ENCODE measurements at places on chromosomes 5 and 9. TPM values are rescaled to one million over a fixed set of nuclear protein-coding genes. Genes with fewer than 3 reads are reported as not detected.

DNA sequence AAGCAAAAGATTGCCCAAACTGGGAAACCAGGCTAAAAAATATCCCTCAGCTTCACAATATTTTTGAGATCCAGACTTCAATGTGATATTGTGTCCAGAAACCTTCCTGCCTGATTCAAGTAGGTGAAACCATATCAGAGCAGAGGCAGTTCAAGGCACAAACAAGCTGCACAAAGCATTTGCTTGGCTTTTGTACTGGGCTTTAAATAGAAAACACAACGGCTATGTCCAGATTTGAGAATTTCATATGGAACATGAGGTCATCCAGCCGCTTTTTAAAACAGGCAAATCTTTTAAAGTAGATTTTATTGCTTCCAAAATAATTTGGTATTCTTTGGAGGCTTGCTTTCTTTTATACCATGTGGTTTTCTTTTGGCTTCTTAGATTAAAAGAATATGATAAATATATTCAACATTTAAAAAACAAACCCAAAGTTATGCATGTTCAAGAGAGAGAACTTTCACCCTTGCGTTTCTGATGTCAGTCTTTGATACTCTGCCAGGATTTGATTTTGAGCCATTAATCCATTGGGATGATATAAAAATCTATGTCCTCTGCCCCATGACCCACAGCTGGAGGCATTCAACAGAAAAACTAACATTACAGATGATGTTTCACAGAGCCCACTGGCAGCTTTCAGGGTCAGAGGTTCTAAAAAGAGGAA, 29.0 kb upstream of the CCDC112 start:
- DNase-seq = no peak

GRCh38 chr5:57346328-57346727, 136.3 kb downstream of the ACTBL2 start:
- DNase-seq = no peak

GRCh38 chr5:106106384-106106783, 1564.4 kb downstream of the EFNA5 start:
- no peak for DNase-seq

DNA sequence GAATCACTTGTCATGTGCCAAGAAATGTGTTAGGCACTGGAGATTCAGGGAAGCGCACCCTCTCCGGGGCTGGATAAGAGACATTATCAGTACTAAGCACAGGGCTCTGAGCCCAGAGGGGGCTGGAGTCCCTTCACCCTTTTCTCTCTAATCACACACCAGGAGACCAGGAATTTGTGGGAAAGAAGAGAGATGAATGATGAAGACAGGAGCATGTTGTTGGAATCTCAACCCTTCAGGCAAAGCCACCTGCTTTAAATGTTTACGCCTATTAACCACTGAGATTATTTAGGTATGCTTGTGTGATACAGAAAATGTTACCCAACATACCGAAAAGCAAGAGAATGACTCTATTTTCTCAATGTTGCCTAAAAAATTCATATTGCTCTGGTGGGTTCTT, 119.8 kb downstream of the ENTREP1 start:
- DNase-seq = no peak

GRCh38 chr9:79766091-79766490, 194.3 kb downstream of the TLE4 start:
- no peak for DNase-seq

Gene STK32A
- 0.84 TPM for total RNA-seq

DNA sequence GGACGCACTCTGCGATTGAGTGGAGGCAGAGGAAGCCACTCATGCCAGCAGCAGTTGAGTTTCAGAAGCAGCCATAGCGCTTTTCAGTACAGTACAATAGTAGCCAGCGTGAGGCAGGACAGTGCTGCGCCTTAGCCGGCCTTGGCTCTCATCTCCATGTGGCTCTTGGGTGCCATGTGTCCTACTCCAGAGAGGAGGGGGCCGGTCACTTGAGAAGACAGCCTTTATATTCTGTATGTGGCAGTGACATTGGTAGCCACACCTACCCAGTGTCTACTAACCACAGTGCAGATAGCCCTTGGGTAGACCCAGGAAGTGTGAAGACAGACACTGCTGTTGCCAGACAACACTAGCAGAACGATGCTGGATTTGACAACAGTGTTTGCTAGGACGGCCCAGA, 42.3 kb downstream of the FAM78A start:
- DNase-seq = no peak

Gene HRH2
- total RNA-seq = 4.4 TPM

GRCh38 chr5:122142480-122143164, 13.3 kb downstream of the ZNF474 start:
- peak; percentile 80 for DNase-seq

GRCh38 chr5:6785861-6786180, 72.6 kb downstream of the TENT4A start:
- DNase-seq = no peak

DNA sequence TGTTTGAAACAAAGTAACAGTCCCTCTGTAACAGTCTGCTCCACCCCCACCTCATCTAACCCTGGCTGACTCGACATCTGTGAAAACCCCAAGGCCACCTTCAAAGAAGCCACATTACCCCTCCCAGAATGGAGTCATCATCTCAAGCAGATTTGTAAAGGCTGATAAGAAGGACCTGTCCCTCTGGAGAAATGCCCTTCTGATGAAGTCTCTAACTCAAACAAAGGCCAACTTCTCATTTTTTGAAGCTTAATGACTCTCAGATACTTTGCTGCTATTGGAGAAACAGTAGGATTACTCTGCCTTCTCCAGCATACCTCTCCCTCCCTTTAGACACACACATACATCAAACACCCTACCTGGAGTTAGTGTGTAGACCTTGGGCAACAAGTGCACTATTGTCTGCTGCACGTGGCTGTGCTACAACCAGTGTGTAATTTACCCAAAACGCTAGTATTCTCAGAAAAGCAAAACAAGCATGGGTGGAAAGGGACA, 5.3 kb upstream of the SUSD1 start:
- DNase-seq = peak; percentile 76

Gene PITX1
- 0.49 TPM for total RNA-seq

Gene ALDH1A1
- total RNA-seq = not detected

DNA sequence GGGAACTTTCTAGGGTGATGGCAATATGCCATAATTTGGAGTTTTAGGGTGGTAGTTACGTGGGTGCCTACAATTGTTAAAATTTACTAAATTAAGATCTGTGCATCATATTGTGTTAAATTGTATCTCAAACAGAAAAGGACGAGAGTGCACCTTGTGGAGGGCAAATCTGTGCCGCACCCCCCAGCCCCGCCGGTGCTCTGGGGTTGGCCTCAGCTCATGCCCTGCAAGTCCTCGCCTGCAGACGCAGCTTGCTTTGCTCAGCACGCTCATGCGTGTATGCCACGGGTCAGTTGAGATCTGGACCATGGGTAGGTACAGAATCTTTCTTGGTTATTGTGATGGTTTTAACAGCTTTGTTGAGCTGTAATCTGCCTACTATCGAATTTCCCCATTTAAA, 33.7 kb upstream of the FCN1 start:
- DNase-seq = no peak

GRCh38 chr9:74838351-74838750, 49.4 kb downstream of the TRPM6 start:
- DNase-seq = no peak

DNA sequence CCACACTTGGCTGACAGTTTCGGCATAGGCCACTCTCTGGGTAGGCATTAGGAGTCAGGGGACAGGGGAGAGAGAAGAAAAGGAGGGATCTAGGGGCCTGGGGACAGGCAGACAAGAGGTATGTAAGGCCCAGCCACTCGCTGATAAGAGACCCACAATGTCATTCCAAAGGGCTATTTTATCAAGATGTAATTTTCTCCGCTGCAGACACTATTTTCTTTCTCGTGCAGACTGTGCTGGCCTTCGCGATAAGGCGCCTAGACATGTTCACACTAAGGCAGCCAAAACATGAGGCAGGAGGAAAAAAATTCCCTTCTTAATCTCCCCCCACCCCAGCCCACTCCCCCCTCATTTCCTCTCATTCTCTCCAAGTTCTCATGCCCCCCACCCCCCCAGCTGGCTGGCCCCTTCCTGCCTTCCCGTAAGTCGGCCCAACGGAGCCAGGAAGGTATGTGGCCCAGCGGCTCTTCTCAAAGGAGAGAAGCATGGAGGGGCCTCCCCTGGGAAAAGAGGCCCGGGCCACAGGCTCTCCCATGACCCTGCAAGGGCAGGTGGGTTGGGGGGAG, 44.9 kb upstream of the SYNPO start:
- DNase-seq = no peak

- DNase-seq = no peak
These were observed 1651.5 kb downstream of the EFNA5 start for GRCh38 chr5:106019261-106019660.

DNA sequence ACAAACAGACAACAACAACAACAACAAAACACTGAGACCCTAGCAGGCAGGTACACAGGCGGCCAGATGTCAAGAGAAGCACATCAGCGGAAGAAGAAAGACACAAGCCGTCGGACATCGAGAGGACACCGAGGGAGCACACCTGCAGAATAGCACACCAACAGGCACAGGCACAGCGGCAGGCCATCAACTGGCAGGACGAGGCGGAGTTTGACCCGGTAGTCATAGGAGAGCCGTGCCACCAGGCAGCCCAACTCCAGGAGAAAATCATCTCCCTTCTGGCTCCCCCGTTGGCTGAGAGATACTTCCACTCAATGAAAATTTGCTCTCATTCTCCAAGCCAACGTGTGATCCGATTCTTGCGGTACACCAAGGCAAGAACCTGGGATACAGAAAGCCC, 352.1 kb upstream of the IZUMO3 start:
- no peak for DNase-seq

- peak; percentile 57 for DNase-seq
These were observed 268.6 kb downstream of the SEC61B start for GRCh38 chr9:99490729-99491128.

DNA sequence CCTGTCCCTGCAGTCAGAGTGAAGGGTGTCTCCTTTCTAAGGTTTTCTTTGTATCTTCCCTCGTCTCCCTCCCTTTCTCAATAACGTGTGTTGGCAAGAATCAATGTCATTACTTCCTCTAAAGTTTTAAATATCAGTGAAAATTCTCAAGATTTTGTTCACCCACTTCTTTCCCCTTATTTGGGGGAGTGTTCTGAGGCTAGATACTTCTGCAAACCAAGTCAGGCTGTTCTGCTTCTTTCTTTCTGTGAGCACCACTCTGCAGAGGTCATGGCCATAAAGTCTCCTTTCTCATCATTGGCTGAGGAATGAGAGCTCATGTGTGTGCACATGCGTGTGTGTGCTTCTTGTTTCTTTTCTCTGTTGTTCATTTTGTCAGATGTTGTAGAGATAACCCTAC, 26.6 kb upstream of the SPATA31C2 start:
- no peak for DNase-seq

DNA sequence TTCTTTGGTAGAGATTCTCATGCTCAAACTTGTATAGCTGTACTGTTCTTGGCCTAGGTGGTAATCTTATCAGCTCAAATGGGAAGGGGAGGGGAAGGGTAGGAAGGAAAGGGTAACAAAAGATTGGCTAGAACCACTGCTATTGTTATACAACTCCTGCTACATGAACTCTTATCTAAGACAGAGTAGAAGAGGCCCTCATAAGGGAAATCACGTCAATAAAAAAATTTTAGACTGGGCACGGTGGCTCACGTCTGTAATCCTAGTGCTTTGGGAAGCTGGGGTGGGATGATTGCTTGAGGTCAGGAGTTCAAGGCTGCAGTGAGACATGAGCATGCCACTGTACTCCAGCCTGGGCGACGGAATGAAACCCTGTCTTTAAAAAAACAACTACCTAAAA, 15.9 kb downstream of the STOM start:
- no peak for DNase-seq

GRCh38 chr5:174236070-174236469, 190.6 kb downstream of the NSG2 start:
- DNase-seq = no peak

GRCh38 chr9:33157960-33158842, 8.9 kb downstream of the B4GALT1 start:
- no peak for DNase-seq

- DNase-seq = no peak
These were observed 62.8 kb upstream of the RARS1 start for GRCh38 chr5:168423478-168423877.

DNA sequence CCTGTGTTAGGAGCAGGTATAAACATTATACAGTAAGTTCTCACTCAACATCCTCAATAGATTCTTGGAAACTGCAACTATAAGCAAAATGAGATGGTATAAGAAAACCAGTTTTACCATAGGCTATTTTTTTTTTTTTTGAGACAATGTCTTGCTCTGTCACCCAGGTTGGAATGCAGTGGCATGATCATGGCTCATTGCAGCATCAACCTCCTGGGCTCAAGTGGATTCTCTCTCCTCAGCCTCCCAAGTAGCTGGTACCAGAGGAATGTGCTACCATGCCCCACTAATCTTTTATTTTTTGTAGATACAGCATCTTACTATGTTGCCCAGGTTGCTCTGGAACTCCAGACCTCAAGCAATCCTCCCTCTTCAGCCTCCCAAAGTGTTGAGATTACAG, 50.1 kb upstream of the ADRB2 start:
- no peak for DNase-seq

DNA sequence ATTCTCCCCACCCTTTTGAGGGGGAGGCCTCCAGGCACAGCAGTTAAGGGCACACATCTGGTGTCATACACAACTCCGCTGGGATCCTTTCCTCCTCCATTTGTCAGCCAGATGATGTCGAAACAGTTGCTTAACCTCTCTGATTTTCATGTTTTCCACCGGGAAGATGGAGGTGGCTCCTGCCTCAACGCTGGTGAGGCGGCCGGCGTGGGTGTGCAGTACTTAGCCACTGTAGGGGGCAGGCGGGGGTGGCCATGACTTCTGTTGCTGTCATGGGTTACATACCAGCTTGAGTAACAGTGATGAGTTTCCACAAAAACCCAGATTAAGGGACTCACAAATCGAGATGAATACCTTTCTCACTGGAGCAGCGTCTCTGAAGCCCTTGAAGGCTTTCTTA, 63.1 kb upstream of the EPB41L4B start:
- no peak for DNase-seq

DNA sequence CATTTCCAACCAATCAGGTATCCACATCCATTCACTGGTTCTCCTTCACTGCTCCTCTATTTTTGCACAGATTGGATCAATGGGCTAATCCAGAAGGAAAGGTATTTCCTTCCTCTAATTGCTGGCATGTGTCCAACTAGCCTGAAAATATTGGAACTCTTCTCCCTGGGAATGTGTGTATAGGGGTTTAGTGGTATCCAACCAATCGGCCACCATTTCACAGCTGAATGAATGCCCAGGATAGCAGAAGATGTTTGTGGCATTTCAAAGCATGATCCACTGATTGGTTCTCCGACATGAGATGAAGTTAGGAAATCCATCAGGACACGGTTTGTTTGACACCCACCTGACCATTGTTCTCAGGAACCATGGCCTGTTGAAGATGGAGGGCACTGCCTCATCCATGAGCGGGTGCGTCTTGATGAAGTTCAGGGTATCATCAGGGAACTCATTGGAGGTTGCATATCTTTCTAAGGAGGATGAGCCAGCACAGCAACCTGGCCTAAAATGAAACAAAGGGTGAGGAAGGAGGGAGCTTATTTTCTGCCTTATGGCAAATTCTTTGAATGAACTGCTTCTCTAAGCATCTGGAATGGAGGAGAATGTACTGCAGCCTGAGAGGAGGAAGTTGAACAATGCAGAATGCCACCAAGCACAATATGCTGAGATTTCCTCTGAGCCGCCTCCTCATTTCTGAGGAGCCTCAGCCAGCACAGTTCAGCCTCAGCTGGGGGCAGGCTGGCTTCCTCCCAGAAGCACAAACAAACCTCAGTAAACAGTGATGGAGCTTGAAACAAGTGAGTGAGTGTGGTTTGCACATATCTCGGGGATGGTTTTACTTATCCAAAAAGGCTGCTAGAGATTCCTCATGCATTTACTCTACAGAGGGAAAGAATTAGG, 94.6 kb downstream of the SEMA6A start:
- DNase-seq = no peak

Data from RPMI7951 (cell line).